ENCODE measurements at places on chromosomes 16 and 17. TPM values are rescaled to one million over a fixed set of nuclear protein-coding genes. Genes with fewer than 3 reads are reported as not detected.

Gene TNK1
- total RNA-seq, result 4.4 TPM

Gene TNP2
- total RNA-seq, result not detected

Gene SPATA32
- total RNA-seq, result 0.15 TPM

Gene CASKIN1
- 0.24 TPM for total RNA-seq

Gene CARD14
- total RNA-seq, result not detected

Gene CCL1
- total RNA-seq, result 52.8 TPM

Gene SEZ6L2
- total RNA-seq, result 0.07 TPM

Gene ZFPM1
- total RNA-seq, result 15.5 TPM

Gene G6PC1
- total RNA-seq, result not detected

DNA sequence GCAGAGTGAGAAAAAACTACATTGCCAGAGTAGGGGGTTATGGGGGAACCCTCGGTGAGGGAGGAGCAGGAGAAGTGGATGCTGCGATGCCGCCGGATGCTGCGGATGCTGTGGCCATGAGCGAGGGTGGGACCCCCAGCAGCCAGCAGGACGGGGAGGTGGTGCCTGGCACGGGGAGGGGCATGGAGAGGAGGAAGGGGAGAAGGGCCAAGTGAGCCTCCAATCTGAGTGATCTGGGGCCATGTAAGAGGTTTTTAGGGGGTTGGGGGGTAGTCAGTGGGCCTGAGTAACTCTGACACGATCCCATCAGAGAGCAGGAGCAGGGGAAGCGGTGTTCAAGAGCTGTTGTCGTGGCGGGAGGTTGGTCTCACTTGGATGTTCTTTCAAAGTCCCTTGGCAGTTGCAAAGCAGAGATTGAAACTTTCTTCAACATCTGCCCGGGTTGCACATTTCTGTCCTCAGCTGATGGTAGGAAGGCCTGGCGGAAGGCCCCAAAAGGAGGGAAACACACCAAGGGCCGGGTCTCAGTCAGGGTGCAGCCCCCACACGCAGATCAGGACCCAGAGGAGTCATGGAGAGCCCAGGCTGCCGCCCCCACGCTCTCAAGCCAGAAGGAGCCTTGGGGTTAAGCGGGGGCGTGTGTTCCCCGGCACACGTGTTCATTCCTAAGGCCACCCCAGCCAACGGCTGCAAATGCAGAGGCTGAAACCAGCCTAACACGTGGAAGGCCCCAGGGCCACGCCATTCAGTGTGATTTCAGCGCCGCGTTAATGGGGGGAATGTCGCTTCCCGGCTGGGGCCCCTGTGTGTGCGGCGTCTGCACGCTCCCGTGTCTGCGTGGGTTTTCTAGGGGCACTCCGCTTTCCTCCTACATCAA is 81.7 kb downstream of the ZDHHC7 start:
- H3K36me3 ChIP-seq, result no peaks in the 10 kb centered on the region
- no peak for DNase-seq
- H3K4me1 ChIP-seq, result peaks cover 4% of the 10 kb centered on the region
- H3K4me3 ChIP-seq, result no peak overlapping the region
- no peaks in the 10 kb centered on the region for H3K27me3 ChIP-seq
- no peak overlapping the region for H3K27ac ChIP-seq

DNA sequence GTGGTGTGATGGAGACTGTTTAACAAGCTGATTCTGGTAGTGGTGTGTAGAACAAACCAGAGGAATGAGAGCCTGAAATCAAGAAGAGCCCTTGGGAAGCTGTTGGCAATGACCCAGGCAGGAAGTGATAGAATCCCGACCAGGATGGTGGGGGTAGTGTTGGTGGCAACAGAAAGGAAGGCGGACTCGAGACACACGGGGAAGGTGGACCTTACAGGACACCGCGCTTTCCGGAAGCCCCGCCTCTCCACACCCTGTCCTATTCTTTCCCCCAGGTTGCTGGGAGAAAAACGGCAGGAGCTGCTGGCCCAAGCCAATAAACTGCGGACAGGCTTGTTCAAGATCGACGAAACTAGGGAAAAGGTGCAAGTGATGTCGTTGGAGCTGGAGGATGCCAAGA is 30.0 kb upstream of the KDM6B start:
- DNase-seq, result no peak
- H3K36me3 ChIP-seq, result no peaks in the 10 kb centered on the region
- H3K27ac ChIP-seq, result no peak overlapping the region
- H3K27me3 ChIP-seq, result no peaks in the 10 kb centered on the region

DNA sequence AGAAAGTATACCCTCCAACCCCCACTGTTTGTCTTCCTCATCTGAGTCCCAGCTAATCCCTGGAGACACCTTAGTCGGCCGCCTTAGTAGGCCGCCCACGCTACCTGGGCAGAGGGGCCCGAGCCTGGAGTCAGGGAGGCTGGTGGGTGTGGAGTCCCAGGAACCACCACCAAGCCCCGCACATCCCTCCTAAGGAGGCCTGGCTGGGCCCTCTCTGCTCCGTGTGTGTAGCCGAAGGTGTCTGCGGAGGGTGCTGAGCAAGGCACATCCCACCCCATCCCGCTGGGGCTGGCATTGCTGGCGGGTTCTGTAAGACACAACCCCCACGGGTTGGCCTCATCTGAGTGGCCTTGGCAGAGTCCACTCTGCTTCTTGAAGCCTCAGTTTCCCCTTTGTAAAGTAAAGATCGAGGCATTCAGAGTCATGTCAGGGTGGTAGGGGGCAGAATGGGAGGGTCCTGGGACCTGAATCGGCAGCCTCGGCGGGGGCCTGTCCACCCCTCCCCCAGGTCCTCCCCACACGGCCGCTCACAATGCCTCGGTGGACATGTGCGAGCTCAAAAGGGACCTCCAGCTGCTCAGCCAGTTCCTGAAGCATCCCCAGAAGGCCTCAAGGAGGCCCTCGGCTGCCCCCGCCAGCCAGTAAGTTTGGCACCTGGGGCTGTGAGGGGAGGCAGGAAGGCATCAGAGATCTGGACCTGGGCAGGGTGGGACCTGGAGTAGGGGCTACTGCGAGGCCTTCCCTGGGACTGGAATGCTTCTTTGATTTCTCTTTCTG is 15.2 kb upstream of the ADGRG3 start:
- no peak overlapping the region for H3K27ac ChIP-seq
- no peak overlapping the region for H3K4me3 ChIP-seq
- H3K4me1 ChIP-seq, result peaks cover 44% of the 10 kb centered on the region
- no peaks in the 10 kb centered on the region for H3K27me3 ChIP-seq
- H3K36me3 ChIP-seq, result no peaks in the 10 kb centered on the region

DNA sequence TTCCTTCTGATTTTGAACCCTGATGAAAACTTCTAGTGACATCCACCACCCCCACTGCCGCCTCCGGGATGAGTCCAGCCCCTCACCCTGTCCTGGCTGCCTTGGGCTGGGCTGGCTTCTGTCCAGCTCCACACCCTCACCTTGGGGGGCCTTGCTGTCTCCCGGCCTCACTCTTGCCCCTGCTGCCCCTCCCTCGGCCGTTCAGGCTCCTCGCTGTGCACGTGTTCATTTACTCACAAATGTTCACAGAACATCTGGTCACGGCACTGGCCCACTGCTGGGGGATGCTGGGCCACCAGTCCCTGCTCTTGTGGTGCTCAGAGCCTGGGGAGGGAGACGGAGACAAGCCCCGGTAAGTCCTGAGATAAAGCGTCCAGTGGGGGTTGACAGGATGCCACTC is 40.6 kb downstream of the PRMT7 start:
- peaks cover 18% of the 10 kb centered on the region for H3K36me3 ChIP-seq
- no peak overlapping the region for H3K27ac ChIP-seq
- H3K4me1 ChIP-seq, result peaks cover 10% of the 10 kb centered on the region
- no peak overlapping the region for H3K4me3 ChIP-seq
- DNase-seq, result no peak

DNA sequence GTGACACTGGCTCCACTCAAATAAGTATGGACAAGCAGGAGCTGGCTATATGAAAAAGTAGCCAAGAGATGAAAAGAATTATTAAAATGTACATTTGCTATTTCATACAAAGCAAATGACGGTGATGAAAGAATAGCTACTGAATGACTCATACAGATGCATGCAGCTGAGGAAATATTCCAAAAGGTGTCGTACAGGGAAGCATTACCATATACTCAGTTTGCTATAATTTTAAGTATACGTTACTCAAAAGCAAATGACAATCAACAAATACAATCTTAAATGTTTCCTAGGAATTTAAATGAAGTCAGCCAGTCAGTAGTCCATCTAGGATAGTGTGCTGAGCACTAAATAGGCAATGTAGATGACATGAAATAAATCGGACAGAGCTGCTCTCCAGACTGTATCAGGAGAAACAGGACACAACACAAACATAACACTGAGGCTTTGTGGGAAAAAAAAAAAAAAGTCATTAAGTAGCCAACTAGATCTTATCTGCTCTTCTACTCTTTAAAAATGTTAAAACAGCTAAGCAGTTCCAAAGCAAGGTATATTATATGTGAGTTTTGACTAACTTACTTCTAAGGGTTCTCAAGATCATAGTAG is 65.0 kb downstream of the NCOR1 start:
- no peak for DNase-seq
- H3K27ac ChIP-seq, result no peak overlapping the region
- no peak overlapping the region for H3K4me3 ChIP-seq

- DNase-seq, result no peak
- H3K4me1 ChIP-seq, result no peaks in the 10 kb centered on the region
- H3K27ac ChIP-seq, result no peak overlapping the region
- H3K36me3 ChIP-seq, result no peaks in the 10 kb centered on the region
Observed at GRCh38 chr17:29836643-29837042, 93.4 kb downstream of the SSH2 start.

DNA sequence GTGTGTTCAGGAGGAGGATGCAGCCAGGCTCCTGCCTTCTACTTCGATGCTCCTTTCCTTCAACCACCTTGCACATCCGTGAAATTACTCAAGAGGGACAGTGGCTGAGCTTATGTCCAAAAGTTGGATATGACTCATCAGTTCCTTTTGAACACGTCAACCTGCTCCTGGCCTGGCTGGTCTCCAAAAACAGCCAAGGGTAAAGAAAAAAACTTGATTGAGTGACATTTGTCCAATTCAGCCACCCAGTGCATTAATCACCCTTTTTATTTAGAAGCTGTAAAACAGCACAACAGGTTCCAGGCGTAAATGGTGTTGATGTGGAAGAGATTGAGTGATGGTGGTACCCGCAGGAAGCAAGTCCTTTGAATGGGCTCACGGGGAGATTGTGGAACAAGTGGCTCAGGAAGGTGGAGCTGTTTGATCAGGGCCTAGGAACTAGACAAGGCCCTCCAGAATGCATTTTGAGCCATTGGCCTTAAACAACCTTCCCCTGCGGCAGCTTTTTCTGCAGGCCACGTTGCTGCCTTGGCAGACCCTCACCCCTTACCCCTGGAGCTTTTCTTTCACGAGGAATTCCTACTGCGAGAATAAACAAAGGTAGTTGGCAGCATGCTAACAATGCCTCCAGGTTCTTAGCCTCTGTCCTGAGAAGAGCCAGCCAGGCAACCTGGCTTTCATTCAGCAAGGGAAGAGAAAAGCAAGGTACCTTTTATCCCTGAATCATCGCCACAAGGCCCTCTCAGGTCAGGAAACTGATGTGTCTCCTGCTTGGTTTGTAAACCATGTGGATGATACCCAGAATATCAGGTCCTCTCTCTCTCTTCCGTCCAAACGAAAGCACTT is 173.3 kb upstream of the CACNG5 start:
- H3K27me3 ChIP-seq, result no peaks in the 10 kb centered on the region
- DNase-seq, result no peak
- no peaks in the 10 kb centered on the region for H3K36me3 ChIP-seq

GRCh38 chr16:85112364-85112763 is at the start of gene CIBAR2:
Gene CIBAR2, minus strand, starts transcription at chr16:85112472. Its CDS starts 120 bp downstream, at chr16:85112352.
- no peaks in the 10 kb centered on the region for H3K27me3 ChIP-seq
- DNase-seq, result no peak
- peaks cover 8% of the 10 kb centered on the region for H3K4me1 ChIP-seq
- no peaks in the 10 kb centered on the region for H3K36me3 ChIP-seq
- H3K27ac ChIP-seq, result no peak within 1 kb of the TSS

DNA sequence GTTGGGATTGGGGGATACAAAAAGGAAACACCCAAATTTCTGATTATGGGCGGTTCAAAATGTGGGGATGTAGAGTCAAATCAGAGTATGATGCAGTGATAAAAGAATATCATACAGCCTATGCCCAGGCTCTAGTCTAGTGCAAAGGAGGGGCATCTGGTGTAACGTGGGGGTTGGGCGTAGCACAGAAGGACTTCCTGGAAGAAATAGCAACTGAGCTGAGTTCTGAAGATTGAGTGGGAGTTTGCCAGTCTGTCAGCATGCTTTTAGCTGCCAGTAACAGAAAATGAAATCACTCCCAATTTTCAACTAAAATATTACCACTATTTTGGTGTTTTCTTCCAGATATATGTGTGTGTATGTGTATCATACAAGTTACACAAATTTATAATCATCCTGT is 196.9 kb downstream of the SPECC1 start:
- H3K27ac ChIP-seq, result no peak overlapping the region
- no peaks in the 10 kb centered on the region for H3K36me3 ChIP-seq
- H3K27me3 ChIP-seq, result no peaks in the 10 kb centered on the region
- DNase-seq, result no peak
- no peak overlapping the region for H3K4me3 ChIP-seq

- no peak overlapping the region for H3K27ac ChIP-seq
- H3K4me1 ChIP-seq, result no peaks in the 10 kb centered on the region
- no peaks in the 10 kb centered on the region for H3K36me3 ChIP-seq
- H3K27me3 ChIP-seq, result no peaks in the 10 kb centered on the region
Observed at GRCh38 chr16:62225675-62226074, 189.4 kb upstream of the CDH8 start.

GRCh38 chr17:4234401-4234800 is 29.4 kb downstream of the ANKFY1 start:
- H3K4me3 ChIP-seq, result no peak overlapping the region
- H3K36me3 ChIP-seq, result peaks cover 9% of the 10 kb centered on the region
- H3K4me1 ChIP-seq, result peaks cover 19% of the 10 kb centered on the region
- H3K27me3 ChIP-seq, result no peaks in the 10 kb centered on the region
